G401 (cell line): ENCODE measurements at places on chromosomes 5 and 9. TPM values are rescaled to one million over a fixed set of nuclear protein-coding genes. Genes with fewer than 3 reads are reported as not detected.

The SUSD3 gene
- not detected in 2 replicates for total RNA-seq

The ANKRD31 gene
- total RNA-seq: 1.8 and 2.8 TPM in 2 replicates

The PPP3R2 gene
- not detected in 2 replicates for total RNA-seq

The LHX6 gene
- 23.9 and 34.8 TPM in 2 replicates for total RNA-seq

The KDM4C gene
- 9.3 and 12.7 TPM in 2 replicates for total RNA-seq

The ZNF300 gene
- total RNA-seq: not detected in 2 replicates

The FREM1 gene
- total RNA-seq: 0.07 and 0.37 TPM in 2 replicates

The OBP2A gene
- not detected in 2 replicates for total RNA-seq

The IFNA21 gene
- total RNA-seq: not detected in 2 replicates

The BTNL9 gene
- 0.98 and 5.3 TPM in 2 replicates for total RNA-seq

The PFN3 gene
- not detected in 2 replicates for total RNA-seq

The SLC1A1 gene
- total RNA-seq: 1.8 and 2.6 TPM in 2 replicates

The WDR41 gene
- total RNA-seq: 148 and 171 TPM in 2 replicates

The PTRH1 gene
- total RNA-seq: 33.3 and 35.0 TPM in 2 replicates

The ARHGEF39 gene
- 12.3 and 12.4 TPM in 2 replicates for total RNA-seq

The TAF11L10 gene
- not detected in 2 replicates for total RNA-seq

The FOXD4L6 gene
- total RNA-seq: not detected in 2 replicates

The MATR3 gene
- 251 and 346 TPM in 2 replicates for total RNA-seq

The RBM27 gene
- 37.2 and 45.2 TPM in 2 replicates for total RNA-seq

The PLAC8L1 gene
- not detected in 2 replicates for total RNA-seq

The NAIP gene
- 0.61 and 0.68 TPM in 2 replicates for total RNA-seq

The TEX48 gene
- total RNA-seq: not detected in 2 replicates

The INSL6 gene
- not detected in 2 replicates for total RNA-seq

The C5orf63 gene
- not detected in 2 replicates for total RNA-seq

The SCGB3A2 gene
- not detected in 2 replicates for total RNA-seq

The SLC34A3 gene
- total RNA-seq: not detected in 2 replicates

The PCDHA12 gene
- total RNA-seq: 3.0 and 8.2 TPM in 2 replicates

The SEMA5A gene
- total RNA-seq: 0.55 and 0.95 TPM in 2 replicates

The CDKN2A gene
- total RNA-seq: 8.4 and 14.6 TPM in 2 replicates

The SHISAL2B gene
- 4.9 and 5.1 TPM in 2 replicates for total RNA-seq

The EFNA5 gene
- 0.54 and 0.98 TPM in 2 replicates for total RNA-seq

The FAM163B gene
- total RNA-seq: not detected in 2 replicates

The OR2K2 gene
- not detected in 2 replicates for total RNA-seq

The GGTA1 gene
- not detected in 2 replicates for total RNA-seq

The MEF2C gene
- total RNA-seq: 0.43 TPM in 1 of 2 replicates, not detected in the other

The ZNF367 gene
- 8.6 and 10.7 TPM in 2 replicates for total RNA-seq

The IFNK gene
- not detected in 2 replicates for total RNA-seq

The ZNF883 gene
- total RNA-seq: not detected in 2 replicates

The DHFR gene
- total RNA-seq: 108 and 124 TPM in 2 replicates

The FOXD4L3 gene
- total RNA-seq: not detected in 2 replicates
